Amygdala (tissue), 56 donors: ENCODE measurements at places on chromosomes 3 and 15.

- no peak for DNase-seq
These were observed 25.0 kb downstream of the CD86 start for GRCh38 chr3:122080207-122080587.

DNA sequence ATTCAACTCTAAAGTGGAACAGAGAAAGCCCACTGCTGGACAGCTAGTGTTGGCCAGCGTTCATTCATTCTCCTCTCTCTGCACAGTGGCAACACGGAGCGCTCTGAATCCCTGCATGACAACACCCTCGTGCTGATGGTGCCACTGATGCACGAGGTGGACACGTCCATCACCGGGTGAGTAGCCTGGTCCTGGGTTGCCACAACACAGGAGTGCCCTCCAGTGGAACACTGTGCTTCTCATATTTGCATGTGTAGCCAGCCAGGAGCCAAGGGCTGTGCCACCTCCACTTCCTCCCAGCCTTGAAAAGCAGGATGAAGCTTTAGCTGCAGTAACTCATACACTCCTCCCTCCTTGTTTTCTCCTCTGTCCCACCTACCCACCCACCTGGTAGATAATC, 120.0 kb upstream of the CTDSPL start:
- DNase-seq, result no peak

GRCh38 chr15:48681353-48681752, 35.8 kb upstream of the FBN1 start:
- no peak for DNase-seq

GRCh38 chr3:17964108-17964507, 221.7 kb upstream of the TBC1D5 start:
- DNase-seq, result no peak

GRCh38 chr3:29057326-29057725, 223.5 kb upstream of the RBMS3 start:
- DNase-seq, result no peak
